Cortex of kidney (tissue), 1 donor: ENCODE measurements at places on chromosomes 6 and 20.

DNA sequence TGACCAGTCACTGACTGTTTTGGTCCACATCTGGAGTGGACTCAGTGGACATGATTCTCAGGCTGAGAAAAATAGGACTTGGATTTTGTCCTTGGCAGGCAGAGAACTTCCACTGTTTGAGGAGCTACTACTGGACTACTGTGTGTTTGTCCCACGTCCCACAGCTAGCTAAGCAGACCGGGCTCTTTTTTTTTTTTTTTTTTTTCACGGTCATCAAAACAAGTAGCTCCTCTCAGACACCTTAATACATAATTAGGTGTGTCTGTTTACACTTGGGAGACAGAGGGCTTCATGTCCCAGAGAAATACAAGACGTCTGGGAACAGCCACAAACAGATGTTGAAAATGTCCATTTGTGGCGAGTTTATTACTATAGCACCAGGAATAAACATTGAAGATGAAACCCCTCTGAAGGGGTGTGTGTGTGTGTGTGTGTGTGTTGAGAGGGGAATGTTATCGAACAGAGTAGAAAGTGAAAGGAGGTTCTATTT is 155.0 kb upstream of the SUPT3H start:
- DNase-seq: no peak

- no peak for DNase-seq
Observed at GRCh38 chr20:19780261-19780660, 22.2 kb downstream of the RIN2 start.

DNA sequence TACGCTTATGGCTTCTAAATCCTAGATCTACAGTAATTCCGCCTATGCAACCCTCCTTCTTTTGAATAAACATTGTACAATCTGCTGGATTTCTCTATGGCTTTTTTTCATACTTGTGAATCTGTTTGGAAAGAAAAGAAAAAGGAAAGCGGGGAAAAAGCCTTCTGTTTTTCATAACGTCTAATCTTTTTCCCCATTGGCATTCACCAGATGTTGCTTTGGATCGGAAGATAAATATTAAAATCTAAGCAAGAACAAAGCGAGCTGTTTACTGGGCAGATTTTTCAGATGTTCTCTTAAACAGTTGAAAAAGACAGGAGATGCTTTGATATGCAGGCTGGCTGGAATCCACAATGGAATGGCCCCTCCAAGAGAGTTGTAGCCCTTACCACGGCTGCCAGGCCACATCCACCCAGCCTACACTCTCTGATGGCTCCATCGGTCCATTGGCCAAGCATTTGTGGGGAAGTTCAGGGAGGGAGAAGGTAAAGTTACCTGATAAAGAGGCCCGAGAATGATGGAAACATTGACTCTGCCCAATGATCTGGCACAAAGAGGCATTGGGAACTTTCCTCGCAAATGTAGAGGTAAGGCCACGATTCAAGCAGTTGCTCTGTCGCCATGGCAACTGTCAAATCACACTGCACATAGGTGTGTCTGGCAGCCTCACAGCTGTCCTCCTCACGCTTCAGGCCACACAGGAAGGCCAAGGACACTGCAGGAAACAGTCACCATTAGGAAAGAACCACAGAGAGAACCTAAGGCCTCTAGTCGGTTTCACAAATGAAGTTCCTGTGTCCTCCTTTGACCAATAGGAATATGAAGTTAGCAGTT is 70.3 kb downstream of the PKHD1 start:
- no peak for DNase-seq

DNA sequence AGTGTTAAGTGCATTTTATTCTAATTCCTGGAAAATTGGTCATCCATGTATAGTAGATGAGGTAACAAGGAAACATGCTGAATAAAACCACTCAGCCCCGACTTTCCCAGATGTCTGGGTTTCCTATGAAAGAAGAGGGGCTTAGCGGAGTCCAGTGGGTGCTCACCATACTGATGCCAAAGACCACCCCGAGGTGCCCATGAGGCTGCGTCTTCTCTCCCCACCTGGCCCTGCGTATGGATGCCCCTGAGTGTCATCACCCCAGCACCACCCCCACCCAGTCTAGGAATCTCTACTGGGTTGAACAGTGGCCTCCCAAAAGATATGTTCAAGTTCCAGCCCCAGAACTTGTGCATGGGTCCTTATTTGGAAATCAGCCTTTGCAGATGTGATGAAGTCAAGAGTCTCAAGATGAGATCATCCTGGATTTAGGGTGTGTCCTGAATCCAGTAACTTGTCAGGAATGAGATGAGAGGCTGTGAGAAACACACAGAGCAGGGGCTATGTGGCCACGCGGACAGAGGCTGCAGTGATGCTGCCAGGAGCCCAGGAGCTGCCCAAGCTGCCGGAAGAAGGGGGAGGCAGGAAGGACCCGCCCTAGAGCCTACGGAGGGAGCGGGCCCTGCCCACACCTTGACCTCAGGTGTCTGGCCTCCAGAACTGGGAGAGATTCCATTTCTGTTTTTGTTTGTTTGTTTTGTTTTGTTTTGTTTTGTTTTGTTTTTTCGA is 124.6 kb upstream of the CDH4 start:
- DNase-seq: no peak

- no peak for DNase-seq
Observed at GRCh38 chr6:56988145-56988544, 33.2 kb downstream of the BEND6 start.

- DNase-seq: no peak
Observed at GRCh38 chr20:10132387-10132786, 86.2 kb upstream of the SNAP25 start.

DNA sequence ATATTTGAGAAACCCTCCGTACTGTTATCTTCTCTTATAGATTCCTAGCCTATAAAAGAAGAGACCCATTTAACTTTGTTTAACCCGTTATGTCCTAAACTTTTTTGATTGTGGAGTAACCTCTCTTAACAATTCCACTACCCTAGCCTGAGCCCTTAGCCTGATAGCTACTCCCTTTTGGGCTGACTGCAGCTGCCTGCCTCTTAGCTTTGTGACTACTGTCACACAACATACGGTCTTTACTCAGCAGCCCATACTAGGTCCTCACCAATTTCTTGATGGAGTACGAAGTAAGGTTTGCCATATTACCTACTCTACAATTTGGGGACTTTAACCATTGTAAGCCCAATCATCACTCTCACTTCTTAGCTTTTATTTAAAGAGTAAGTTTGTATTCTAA is 72.7 kb downstream of the QRSL1 start:
- DNase-seq: no peak

GRCh38 chr6:43496370-43497128 is 13.6 kb downstream of the LRRC73 start:
- DNase-seq: no peak

- DNase-seq: no peak
Observed at GRCh38 chr6:135493218-135493961, 4.2 kb downstream of the AHI1 start.

DNA sequence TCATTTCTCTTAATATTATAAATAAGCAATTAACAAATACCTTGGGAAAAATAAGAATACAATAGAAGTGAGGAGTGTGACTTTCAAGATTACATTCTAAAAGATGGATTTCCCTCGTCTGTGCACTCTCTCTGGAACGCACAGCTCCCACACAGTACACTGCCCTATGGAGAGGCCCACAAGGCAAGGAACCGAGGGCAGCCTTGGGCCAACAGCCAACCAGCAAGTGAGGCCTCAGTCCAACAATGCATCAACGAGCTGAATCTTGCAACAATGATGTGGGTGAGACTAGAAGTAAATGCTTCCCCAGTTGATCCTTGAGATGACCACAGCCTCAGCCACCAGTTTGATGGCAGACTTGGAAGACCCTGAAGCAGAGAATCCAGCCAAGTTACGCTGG is 34.5 kb upstream of the AVP start:
- no peak for DNase-seq

- no peak for DNase-seq
Observed at GRCh38 chr6:83824388-83824801, 28.8 kb upstream of the RIPPLY2 start.

DNA sequence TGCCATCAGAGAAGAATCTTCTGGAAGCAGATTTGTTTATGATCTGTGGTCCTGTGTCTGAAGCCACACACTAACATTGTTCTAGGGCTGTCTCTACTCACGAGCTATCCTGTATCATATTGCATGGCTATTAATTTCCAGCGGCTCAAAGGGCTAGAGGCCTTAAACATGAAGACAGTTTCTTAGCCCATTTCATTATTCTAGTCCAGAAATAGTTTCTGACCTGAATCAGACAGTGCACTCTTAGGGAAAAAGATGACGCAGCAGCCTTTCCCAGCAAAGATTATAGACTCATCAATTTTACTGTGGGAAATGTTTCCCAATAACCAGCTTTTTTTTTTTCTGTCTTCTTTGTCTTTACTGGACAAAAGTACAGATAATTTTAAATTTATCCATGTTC is 105.3 kb upstream of the SUPT3H start:
- DNase-seq: no peak

- no peak for DNase-seq
Observed at GRCh38 chr20:33789109-33789857, 21.9 kb upstream of the CHMP4B start.
